Left ventricle myocardium superior (tissue), 1 donor: ENCODE measurements at places on chromosomes 13 and 19. TPM values are rescaled to one million over a fixed set of nuclear protein-coding genes. Genes with fewer than 3 reads are reported as not detected.

The IGFL1 gene
- not detected for total RNA-seq

DNA sequence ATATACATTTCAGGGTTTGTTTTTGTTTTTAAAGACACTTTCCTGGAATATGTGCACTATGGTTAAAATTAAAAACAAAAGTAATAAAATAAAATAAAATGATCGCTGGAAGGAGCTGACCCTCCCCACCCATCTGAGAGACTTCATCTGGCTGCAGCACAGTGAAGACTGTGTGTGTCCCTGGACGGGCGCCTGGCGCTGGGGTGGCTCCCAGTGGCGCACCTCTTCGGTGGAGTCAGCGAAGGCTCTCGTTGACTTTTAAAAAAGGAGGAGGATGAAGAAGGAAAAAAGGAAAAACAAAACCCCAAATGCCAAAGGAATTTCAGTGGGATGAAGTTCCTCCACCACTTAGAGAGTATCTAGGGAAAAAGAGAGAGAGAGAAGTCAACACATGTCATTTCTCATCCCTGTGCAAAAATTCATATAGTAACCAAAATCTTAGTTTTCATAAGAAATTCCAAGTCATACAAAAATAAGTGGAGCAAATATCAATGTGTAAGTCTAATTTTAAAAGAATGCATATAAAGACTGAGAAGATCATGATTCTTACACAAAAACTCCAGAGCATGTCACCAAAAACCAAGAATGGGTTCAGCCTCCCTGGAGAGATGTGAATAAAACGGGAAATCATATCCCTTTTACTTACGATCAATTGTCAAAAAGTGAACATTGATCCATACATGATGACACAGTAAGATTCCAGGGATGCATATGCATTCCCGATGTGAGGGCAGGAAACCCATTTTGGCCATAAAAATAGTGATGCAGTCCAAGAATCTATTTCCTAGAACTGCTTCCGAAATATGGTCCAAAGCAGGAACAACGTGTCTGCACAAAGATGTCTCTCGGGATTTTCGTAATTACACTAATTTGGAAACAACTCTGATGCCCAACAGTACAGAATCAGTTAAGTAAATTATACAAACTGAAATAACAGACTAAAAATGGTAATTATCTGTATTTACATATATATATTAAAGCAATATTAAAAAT lies 123.8 kb downstream of the STK24 start:
- DNase-seq, result no peak

DNA sequence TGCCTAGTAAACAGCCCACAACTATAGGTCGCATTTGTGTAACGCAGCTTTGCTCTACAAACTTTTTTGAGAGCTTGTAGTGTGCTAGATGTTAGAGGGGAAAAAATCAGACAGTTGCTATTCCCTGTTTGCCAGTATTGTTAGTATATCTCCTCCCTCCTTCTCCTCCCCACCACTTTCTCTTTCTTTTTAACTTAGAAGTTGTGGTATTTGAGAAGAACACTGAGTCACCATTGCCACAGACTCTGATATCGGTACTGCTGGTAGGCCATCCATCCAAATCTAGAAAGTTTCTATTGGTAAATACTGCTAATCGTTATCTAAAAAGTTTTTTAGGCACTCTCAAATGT lies 666 bp downstream of the POMP start:
- no peak for DNase-seq

DNA sequence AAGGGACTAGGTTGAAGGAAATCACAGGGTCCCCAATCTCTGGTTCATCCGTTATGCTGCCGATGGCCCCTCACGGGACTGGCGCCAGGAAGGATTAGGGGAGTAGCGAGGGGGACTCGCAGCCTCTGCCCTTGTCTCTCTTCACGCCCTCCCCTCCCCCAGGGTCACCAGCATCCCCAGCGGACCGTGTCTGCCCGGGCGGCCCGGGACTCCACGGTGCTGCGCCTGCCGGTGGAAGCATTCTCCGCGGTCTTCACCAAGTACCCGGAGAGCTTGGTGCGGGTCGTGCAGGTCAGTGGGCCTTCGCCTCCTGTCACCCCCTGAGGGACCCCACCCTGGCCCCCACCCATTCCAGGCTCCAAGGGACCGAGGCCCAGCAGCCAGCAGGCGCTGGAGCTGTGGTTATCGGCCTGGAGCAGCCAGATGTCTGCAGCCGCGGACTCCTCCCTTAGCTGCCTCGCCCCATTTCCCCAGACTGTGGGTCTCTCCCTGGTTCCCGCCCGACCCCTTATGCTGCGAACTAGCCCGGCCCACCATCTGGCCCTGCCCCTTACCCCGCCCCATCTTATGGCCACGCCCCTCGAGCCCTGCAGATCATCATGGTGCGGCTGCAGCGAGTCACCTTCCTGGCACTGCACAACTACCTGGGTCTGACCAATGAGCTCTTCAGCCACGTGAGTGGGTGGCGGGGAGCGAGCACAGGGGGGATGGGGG lies 5.4 kb downstream of the PNPLA6 start:
- no peak for DNase-seq

The MADCAM1 gene
- 0.37 TPM for total RNA-seq

The SERPINE3 gene
- total RNA-seq, result not detected

DNA sequence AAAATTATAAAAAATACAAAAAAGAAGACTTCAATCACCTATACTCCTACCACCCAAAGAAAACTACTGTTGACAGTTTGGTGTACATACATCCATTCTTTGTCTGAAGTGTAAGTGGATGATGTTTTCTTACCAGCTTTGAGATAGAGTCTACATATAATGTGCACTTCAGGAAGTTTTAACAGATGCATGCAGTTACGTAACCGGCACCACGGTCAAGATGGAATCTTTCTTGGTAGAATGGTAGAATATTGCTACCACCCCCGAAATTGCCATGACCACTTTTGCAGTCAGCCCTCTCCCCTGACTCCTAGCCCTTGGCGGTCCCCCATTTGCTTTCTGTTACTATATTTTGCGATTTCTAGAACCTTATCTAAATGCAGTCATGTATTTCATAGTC lies 1.4 kb downstream of the CUL4A start:
- DNase-seq, result no peak

DNA sequence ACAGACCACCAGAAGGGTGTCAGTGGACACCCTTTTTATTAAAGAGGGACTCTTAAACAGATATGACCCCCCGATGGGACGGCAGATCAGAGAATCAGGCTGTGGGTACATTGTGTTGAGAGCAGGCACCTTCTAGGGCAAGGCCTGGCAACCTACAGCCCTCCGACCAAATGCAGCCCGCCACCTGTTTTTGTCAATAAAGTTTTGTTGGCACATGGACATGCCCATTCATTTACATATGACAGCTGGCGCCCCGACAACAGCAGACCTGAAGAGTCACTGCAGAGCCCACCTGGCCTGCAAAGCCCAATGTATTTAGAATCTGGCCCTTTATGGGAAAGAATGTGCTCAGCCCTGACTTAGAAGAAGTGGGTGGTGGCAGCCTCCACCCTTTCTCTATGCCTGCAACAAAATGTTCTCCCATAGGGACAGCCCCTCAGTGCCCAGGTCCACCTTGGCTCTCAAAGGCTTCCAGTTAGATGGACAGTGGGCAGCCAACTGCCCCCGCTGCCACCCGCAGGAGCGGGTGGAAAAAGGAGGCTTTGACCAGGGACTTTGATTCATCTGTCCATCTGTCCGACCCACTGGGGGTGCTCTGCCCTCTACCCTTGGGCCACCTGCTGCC lies 184.9 kb downstream of the PTPRS start:
- DNase-seq, result no peak

GRCh38 chr19:58381460-58382212 lies 806 bp upstream of the ZNF837 start:
- DNase-seq, result peak; percentile 49

GRCh38 chr19:35011091-35011689 lies 11.1 kb downstream of the GRAMD1A start:
- DNase-seq, result no peak

DNA sequence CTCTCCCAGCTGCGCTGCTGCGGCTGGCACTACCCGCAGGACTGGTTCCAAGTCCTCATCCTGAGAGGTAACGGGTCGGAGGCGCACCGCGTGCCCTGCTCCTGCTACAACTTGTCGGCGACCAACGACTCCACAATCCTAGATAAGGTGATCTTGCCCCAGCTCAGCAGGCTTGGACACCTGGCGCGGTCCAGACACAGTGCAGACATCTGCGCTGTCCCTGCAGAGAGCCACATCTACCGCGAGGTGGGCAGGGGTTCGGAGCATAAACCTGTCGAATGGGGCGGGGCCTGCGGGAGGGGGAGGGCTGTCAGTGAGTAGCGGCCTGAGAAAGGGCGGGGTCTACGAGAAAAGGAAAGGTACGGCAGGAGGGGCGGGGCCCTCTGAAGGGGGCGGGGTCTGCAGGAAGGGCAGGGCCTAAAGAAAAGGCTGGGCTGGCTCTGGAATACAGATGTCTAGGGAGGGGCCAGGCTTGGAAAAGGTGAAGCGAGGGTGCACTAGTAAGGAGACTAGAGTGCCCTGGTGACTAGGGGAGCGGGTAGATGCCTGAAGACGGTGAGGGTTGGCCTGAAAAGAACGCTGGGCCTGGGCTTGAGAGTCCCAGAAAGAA lies 3.6 kb downstream of the CD37 start:
- peak; percentile 85 for DNase-seq

The FFAR3 gene
- total RNA-seq, result not detected

GRCh38 chr19:33441828-33442227 lies 68.3 kb downstream of the CEBPG start:
- no peak for DNase-seq

DNA sequence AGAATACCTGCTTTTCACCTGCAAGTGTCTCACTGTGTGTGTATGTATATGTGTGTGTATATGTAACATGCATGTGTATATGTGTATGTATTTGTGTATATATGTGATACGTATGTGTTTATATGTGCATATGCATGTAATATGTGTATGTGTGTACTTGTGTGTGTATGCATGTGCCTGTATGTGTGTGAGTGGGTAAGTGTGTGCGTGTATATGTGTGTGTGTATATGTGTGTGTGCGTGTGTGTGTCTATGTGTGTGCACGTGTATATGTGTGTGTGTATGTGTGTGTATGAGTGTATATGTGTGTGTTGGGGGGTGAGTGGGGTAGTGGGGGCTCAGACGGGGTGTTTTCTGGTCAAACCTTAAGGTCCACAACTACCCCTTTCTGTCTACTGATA lies 192.6 kb upstream of the KL start:
- no peak for DNase-seq
